ENCODE measurements at places on chromosomes 2 and 18. TPM values are rescaled to one million over a fixed set of nuclear protein-coding genes. Genes with fewer than 3 reads are reported as not detected.

DNA sequence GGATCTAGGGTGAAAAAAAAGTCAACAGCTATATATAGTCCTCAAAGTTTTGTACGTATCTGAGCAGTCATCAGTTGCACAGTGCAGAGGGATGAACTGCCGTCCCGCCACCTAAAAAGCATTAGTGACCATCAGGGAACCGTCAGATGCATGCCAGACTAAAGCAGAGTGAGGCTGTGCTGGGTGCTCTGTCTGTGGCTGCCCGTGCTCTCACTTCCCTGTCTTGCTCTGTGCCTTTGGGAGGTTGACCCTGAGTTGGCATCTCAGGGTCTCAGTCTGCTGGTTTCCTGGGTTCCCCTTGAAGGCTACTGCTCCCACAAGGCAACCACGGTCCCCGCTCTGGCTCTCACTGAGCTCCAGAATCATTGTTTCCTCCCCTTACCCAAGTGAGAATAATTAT, 11.1 kb downstream of the CLUL1 start:
- H3K27ac ChIP-seq, result no peak overlapping the region
- H3K4me3 ChIP-seq, result no peak overlapping the region
- no peaks in the 10 kb centered on the region for H3K4me1 ChIP-seq
- H3K36me3 ChIP-seq, result no peaks in the 10 kb centered on the region

DNA sequence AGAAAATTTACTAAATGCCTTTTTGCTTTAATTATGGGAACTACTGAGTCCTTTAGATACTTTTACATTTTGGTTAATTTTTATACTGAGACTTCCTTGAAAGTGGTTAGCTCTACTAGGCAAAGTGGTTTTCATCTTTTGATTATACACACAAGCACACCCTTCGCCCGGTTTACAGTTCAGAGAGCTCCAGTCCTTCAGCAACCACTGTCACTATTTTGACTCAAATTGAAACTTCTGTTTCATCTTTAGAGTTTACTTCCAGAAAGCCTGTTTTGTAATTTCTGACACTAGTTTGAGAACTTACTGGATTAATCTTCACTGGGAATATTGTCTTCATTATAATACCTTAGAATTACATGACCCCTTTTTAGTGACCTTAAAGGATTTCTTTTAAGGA, 140.3 kb upstream of the FOSL2 start:
- no peaks in the 10 kb centered on the region for H3K36me3 ChIP-seq
- H3K4me3 ChIP-seq, result no peak overlapping the region

GRCh38 chr18:59941331-59941730, 41.5 kb downstream of the PMAIP1 start:
- no peaks in the 10 kb centered on the region for H3K4me1 ChIP-seq
- no peak overlapping the region for H3K27ac ChIP-seq
- no peaks in the 10 kb centered on the region for H3K27me3 ChIP-seq
- no peaks in the 10 kb centered on the region for H3K36me3 ChIP-seq
- no peak overlapping the region for H3K4me3 ChIP-seq
- DNase-seq, result no peak

DNA sequence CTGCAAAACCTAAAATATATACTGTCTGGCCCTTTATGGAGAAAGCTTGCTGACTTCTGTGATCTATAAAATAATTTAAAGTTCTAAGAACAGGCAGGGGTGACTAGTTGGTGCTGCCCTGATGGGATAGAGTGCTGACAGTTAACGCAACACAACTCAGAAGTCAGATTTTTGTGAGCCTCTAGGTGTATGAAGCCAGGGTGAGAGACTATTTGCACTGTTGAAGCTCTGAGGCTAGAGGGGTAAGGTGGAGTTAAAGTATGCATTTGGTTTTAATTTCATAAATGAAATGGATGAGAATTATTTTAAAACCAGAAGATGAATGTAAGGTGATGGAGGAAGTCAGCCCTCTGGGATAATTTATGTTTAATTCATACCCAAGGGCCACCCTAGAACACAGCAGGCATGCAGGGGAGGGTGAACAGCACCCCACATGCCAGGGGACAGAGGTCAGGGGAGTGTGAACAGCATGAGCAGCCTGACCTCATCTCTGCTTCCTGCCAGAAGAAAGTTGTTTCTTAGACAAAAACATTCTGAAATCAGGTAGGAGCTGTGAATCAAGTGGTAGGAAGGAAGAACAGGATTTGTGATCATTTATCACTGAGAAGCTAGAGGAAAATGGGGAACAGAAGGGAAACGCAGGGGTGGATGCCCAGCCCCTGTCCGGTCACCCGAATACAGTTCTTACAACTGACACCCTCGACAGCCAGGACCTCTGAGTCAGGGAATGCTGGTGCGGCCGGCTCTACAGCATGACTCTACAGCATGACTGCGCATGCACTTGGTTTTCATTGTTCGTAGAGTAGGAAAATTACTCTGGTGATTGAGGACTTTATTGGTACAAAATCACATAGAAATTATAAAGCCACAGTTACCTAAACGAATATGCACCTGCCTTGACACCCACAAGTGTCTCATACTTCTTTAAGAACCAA, 93.1 kb downstream of the MBP start:
- no peak overlapping the region for H3K27ac ChIP-seq
- H3K27me3 ChIP-seq, result no peaks in the 10 kb centered on the region
- no peak for DNase-seq
- no peaks in the 10 kb centered on the region for H3K36me3 ChIP-seq
- no peak overlapping the region for H3K4me3 ChIP-seq

DNA sequence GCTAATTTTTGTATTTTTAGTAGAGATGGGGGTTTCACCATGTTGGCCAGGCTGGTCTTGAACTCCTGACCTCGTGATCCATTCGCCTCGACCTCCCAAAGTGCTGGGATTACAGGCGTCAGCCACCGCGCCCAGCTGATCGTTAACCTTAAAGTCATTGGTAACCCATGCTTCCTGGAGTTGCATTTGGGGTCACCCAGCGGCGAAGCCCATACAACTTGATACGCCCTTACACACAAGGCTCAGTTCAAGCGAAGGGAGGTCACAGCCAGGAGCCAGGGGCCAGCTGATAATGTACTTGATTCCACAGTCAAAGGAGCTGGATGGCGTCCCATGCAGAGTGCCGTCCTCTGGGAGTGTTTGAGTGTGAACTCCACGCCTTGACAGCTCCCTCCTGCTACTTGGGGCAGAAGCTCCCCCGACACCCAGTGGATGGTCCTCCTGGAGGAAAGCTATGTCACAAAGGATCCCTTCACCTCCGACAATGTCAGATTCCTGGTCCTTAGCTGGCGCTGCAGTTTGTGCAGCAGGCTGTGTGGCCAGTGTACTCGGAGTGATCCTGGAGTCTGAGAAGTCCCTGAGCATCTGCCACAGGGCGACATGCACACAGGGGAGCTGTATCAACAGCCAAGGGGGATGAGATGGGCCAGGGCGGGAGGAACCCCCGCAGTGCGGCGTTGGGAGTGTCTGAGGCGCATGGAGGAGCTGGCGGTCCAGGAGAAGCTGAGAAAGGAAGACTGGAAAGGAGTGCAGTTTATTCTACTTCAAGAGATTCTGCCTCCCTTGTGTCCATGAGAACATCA, 7.9 kb downstream of the CLHC1 start:
- DNase-seq, result no peak
- no peaks in the 10 kb centered on the region for H3K27me3 ChIP-seq
- H3K4me1 ChIP-seq, result no peaks in the 10 kb centered on the region

- no peak overlapping the region for H3K27ac ChIP-seq
- no peaks in the 10 kb centered on the region for H3K4me1 ChIP-seq
- H3K27me3 ChIP-seq, result no peaks in the 10 kb centered on the region
- H3K4me3 ChIP-seq, result no peak overlapping the region
Measured at GRCh38 chr2:127578411-127578810, 42.9 kb downstream of the MYO7B start.

GRCh38 chr18:34990597-34990996, 50.6 kb upstream of the MAPRE2 start:
- no peaks in the 10 kb centered on the region for H3K36me3 ChIP-seq
- no peaks in the 10 kb centered on the region for H3K27me3 ChIP-seq

- no peaks in the 10 kb centered on the region for H3K36me3 ChIP-seq
- H3K4me3 ChIP-seq, result no peak overlapping the region
- H3K27me3 ChIP-seq, result no peaks in the 10 kb centered on the region
- no peaks in the 10 kb centered on the region for H3K4me1 ChIP-seq
- no peak overlapping the region for H3K27ac ChIP-seq
Measured at GRCh38 chr2:132814651-132815050, 144.6 kb upstream of the LYPD1 start.

GRCh38 chr2:42327125-42327524, 33.9 kb downstream of the COX7A2L start:
- H3K4me3 ChIP-seq, result no peak overlapping the region
- no peaks in the 10 kb centered on the region for H3K4me1 ChIP-seq
- H3K36me3 ChIP-seq, result no peaks in the 10 kb centered on the region
- no peak overlapping the region for H3K27ac ChIP-seq
- DNase-seq, result no peak

- H3K4me3 ChIP-seq, result no peak overlapping the region
- no peaks in the 10 kb centered on the region for H3K4me1 ChIP-seq
- no peak for DNase-seq
Measured at GRCh38 chr2:42848265-42848664, 55.9 kb upstream of the HAAO start.

DNA sequence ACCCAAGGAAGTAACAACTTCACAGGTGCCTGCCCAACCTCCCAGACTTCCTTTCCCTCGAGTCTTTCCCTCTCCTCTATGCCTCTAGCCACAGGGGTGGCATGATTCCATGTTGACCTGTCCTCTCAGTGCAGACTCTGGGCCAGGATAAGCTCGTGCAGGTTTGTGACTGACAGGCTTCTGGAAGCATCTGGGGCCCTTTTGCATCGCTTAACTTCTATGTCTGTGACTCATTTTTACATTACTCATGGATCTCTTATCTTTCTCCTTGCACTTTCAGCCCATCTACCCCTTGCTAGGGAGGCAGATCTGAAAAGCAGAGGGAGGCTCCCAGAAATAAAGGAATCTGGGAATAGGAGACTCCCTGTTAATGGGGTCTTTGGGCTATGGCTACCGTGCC, 98.5 kb upstream of the RIOK3 start:
- no peak for DNase-seq
- no peaks in the 10 kb centered on the region for H3K36me3 ChIP-seq
- no peaks in the 10 kb centered on the region for H3K27me3 ChIP-seq
- no peak overlapping the region for H3K4me3 ChIP-seq

DNA sequence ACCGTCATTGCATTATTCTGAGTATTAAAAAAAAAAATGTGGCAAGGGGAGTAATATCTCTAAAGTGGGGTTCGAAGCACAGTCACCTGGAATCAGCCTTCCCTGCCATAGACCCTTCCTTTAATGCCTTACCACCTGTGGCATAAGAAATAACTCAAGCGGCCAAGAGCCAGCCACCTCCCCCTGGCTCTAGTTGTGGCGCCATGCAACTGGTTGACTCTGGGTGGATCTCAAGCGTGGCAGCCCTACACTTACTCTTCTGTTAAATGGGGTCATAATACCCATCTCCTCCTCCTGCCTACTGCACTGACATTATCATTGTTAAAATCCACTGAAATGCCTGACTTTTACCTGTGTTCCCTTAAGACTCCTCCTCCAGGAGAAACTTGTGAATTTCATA, 175.8 kb downstream of the SMAD7 start:
- no peaks in the 10 kb centered on the region for H3K27me3 ChIP-seq
- H3K27ac ChIP-seq, result no peak overlapping the region
- H3K4me3 ChIP-seq, result no peak overlapping the region
- H3K36me3 ChIP-seq, result no peaks in the 10 kb centered on the region

SP9 gene
- not detected for total RNA-seq

LRP1B gene
- 29.8 TPM for total RNA-seq

WDFY1 gene
- total RNA-seq, result 46.2 TPM

ADRA2B gene
- total RNA-seq, result 1.4 TPM

CDH2 gene
- 0.16 TPM for total RNA-seq

Measured in breast epithelium (tissue), 4 donors.